ENCODE measurements at places on chromosomes 7 and 10.

GRCh38 chr7:66758950-66759628, 18.6 kb downstream of the RABGEF1 start:
- DNase-seq = no peak

DNA sequence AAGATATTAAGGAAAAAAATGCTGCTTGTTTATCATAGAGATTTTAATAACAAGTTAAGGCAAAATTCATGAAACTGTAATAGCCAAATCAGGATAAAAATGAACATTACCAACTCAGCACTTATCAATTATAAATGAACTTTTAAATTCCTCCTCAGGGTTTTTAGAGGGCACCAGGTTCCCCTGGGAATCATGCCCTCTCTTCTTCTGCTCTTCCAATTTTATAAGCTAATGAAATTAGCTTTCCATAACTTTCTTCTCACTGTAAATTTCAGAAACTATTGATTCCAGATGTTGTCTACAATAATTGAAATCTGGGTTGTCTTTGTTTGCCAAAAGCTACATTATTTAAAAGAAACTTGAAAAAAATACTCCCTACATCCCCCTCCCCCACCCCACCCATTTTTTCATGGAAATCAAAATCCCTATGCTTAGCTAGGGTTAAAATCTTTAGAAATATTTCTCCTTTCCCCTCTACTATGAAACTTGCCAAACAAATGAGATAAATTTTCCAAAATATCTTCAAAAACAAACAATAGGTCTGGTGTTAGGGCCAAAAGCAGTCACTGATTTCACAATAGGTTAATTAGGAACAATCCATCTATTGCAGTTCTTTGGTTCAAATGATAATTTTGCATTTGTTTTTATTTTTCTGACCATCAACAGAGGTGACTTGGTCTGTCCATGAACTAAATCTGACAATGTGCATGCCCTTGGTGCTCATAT, 187.7 kb downstream of the DOCK4 start:
- no peak for DNase-seq

DNA sequence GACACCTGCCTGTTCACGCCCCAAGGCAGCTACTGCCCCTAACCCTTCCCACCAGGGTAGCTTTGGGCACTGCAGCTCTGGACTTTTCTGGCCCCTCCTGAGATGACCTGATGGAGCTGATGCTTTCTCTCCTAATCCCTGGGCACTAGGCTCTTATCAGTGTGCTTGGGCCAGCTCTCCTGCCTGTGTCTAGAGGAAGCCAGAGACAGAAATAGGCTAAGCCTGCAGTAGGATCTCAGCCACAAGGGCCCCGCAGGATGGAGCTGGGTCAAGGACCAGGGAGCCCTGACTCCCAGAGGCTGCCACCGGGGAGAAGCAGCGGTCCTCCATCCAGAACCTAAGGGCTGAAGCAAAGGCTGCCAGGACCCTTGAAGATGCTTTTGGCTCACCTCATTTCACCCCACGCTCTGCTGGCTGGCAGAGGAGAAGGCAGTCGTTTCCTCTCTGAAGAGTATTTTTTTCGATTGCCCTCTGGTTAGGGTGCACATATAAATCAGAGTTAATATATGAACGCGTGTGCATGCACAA, 580.8 kb downstream of the GALNT17 start:
- DNase-seq = no peak

GRCh38 chr7:103140061-103140460, 8.8 kb downstream of the NAPEPLD start:
- DNase-seq = no peak

DNA sequence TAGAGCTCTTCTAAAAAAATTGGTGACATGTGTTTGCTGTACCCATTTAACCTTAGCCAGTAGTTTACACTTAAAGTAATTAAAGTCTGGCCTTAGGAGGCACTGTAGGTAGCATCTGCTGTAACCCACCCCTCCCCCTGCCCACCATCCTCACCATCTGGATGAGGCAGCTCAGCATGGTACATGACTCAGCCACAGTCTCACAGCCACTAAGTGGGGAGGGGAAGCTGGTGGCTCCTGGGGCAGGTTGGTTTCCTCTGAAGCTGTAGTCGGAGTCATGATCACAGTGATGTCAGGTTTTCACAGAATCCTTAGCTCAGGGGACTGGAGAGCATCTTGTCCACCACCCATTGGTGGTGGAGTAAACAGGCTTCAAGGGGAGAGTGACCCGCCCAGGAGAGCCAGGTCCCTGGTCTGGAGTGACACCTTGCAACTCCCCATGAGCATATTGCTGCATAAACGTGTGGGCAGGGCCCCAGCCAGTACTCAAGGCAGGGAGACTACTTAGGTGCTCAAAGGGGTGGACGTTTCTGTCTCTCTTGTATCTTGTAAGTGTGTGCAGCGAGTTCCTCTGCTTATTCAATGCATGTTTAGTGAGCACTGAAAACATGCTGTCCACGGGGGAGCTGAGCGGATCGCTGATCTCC, 125.9 kb downstream of the GRK5 start:
- DNase-seq = no peak

- no peak for DNase-seq
Measured at GRCh38 chr10:122554131-122555036, 6.2 kb upstream of the DMBT1 start.

GRCh38 chr10:89633484-89633883, 11.6 kb downstream of the PANK1 start:
- DNase-seq = no peak

GRCh38 chr10:130990486-130990885, 321.0 kb downstream of the TCERG1L start:
- DNase-seq = no peak

- no peak for DNase-seq
Measured at GRCh38 chr10:26085549-26085948, 131.0 kb upstream of the GAD2 start.

DNA sequence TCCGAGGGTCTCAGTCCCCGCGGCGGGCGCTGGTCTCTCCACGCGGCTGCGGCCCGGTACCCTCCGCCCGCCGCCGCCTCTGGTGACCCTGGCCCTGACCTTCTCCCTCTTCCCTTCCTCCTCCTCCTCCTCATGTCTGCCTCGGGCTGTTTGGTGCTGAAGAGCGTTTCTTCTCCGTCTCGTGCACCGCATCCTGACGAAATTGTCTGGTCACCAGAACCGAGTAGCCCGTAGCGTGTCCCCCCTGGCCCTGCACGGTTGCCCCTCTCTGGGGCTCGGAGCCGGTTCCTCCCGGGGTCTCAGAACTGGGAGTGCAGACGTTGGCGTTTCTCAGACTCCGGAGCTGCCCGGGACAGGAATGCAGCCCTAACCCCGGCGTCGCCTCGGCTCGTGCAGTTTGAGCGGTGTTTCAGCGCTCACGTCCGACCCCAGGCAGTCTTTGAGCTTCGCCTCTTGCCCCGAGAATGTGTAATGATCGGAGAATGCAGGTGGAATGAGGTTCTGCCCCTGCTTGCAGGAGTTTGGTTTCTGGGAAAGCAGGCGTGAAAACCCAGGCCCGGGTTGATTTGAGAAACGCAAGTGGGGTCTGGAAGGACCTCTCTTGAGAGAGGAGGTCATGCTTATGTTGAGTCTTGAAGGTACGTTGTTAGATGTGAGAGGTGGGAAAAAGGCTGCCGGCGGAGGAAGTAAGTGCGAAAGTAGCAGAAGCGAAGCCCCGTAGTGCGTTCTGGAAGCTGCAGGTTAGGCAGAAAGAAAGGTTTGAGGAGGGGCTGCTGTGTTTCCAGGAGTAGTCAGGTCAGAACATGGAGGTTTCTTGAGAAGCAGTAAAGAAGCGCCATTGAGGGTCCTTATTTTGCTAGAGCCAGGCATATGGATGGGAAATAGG, 743 bp downstream of the RBM17 start:
- no peak for DNase-seq

DNA sequence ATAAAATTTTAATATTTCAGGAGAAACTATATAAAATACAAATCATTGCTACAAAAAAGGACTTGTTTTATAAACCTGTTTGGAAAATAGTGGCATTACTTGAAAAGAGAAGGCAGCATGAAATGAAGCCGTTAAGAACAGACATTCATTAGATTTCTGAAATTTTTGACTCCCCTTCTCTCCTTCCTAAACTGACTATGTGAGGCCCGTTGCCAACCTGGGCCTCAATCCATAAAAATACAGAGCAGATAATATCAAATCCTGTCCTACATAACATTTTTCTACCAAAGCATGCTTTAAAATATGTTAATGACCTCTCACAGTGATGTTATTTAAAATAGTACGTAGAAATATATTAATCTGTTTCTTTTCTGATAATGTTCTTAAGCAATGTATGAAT, 34.5 kb upstream of the ING3 start:
- DNase-seq = no peak

DNA sequence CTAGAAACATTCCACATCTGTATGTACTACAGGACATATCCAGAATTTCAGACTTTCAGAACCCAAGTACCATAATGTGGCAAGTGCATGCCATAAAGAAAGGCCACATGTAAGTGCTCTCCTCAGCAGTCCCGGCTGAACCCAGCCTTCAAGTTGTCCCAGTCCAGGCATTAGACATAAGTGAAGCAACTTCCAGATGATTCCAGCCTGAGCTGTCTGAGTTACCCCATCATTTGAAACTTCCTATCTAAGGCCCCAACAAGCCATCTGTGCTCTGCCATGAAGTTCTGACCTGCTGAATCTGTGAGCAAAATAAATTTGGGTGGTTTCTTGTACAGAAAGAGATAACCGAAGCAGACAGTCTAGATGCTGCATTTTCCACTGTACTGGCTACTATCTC, 218.8 kb downstream of the IPMK start:
- no peak for DNase-seq

DNA sequence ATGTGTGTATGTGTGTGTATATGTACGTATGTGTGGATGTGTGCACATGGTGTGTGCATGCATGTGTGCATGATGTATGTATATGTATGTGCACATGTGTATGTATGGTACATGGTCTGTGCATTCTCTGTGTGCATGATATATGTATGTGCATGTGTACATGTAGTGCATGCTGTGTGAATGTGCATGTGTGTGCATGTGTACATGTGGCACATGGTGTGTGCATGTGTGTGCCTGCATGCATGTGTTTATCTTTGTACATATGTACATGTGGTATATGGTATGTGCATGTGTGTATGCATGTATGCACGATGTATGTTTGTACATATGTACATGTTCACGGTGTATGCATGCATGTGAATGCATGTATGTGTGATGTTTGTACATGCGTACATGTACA, 383.7 kb downstream of the TYW1 start:
- DNase-seq = no peak

GRCh38 chr10:95767884-95768556, 12.1 kb downstream of the ENTPD1 start:
- no peak for DNase-seq

DNA sequence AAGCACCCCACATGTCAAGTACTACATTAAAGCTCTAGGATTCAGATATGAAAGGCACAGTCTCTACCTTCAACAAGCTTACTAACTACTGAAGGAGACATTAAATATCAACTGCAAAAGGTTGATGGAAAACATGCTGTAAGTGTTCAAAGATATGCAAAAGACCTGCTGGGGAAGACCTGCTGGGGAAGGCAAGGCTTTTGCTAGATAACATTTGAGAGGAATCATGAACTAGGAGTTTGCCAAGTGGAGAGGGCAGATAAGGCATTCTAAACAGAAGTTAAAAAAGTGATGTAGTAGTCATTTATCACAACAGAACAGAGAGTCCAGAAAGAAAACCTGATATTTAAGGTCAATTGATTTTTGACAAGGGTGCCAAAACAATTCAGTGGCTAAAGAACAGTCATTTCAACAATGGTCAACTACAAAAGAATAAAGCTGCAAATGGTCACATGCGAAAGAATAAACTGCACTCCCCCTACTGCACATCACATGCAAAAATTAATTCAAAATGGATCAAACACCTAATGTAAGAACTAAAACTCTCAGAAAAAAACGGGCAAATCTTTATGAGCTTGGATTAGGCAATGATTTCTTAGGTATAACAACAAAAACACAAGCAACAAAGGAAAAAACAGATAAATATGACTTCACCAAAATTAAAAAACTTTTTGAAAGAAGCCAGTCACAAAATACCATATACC, 23.0 kb upstream of the MSS51 start:
- no peak for DNase-seq

- no peak for DNase-seq
Measured at GRCh38 chr10:36888925-36889573, 236.3 kb upstream of the ANKRD30A start.

DNA sequence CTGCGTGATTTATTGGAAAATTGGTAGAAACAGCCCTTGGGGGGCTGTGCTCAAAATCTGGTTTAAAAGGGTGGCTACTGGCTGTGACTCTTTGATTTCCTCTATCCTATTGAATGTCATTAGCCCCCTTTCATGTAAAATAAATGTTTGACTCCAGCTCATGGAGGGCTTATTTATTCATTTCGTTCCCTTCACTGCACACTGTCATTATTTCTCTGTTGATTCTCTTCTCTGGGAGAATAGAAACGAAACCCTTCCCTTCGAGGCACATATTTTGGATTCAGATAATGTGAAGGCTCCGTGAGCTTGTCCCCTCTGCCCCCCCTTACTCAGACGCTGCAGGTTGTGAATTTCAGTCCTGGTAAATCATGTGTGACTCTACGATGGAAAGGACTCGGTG, 203.9 kb upstream of the GPR26 start:
- no peak for DNase-seq

GRCh38 chr10:17199351-17199804, 2.1 kb downstream of the TRDMT1 start:
- DNase-seq = no peak

GRCh38 chr10:16545116-16545736, 23.5 kb upstream of the C1QL3 start:
- no peak for DNase-seq

- DNase-seq = no peak
Measured at GRCh38 chr7:92421676-92422435, 25.4 kb upstream of the GATAD1 start.

- DNase-seq = no peak
Measured at GRCh38 chr7:121429798-121430197, 33.7 kb upstream of the FAM3C start.

DNA sequence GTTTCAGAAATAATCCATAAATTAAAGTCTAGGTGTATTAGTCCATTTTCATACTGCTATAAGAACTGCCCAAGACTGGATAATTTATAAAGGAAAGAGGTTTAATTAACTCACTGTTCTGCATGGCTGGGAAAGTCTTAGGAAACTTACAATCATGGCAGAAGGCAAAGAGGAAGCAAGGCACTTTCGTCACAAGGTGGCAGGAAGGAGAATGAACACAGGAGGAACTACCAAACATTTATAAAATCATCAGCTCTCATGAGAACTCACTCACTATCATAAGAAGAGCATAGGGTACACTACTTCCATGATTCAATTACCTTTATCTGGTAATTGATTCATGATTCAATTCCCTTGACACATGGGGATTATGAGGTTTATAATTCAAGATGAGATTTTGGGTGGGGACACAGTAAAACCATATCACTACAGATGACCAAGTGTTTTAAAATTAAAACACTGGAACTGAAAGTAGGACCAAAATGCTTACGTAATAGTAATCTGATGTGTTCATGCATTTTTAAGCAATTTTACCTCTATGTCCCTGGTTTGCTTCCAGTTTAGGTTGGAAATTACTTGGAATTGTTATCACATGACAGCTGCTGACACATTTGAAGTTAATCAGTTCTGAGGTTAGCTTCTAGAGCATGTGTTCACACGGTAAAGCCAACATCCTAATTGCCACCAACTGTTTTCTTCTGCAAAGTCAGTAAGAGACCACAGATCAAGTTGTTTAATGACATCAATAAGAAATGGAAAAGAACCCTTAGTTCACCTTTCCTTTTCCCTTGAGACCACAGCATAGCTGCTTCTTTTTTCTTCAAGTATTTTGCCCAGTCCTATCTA, 48.4 kb upstream of the SEMA3C start:
- no peak for DNase-seq

GRCh38 chr7:121643320-121643719, 229.6 kb upstream of the PTPRZ1 start:
- peak; percentile 1 for DNase-seq

- DNase-seq = peak; percentile 5
Measured at GRCh38 chr10:17348501-17349349, 105.7 kb downstream of the ST8SIA6 start.

Measured in forelimb muscle (tissue), 1 donor.